ENCODE measurements at places on chromosomes 7 and 10.

DNA sequence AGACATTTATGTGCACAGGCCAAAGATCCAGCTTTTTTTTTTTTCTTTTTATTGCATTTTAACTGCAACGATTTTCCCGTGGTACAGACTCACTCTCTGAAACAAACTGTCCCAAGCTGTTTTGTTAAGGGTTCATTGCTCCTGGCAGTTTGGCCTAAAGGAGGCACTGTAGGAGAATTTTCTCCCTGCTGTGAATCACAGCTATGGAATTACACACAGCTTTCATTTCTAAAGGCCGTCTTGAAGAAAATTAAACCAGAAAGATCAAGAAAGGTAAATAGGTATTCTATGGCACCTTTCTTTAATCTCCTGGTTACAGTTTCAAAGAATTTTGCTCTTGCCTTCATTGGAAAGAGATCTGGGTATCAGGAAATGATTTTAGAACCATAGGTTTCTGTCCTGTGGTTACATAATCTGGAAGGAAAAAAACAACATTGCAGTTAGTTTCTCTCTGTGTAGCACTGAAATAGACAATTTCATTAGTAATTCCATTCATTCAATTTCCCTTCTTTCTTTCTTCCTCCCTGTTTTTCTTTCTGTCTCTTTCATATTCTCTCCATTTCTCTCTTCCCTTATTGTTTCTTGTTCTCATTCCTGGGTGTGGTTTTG, 51.2 kb downstream of the PDK4 start:
- no peak for DNase-seq

- DNase-seq: no peak
Observed at GRCh38 chr7:3568516-3568915, 267.5 kb downstream of the SDK1 start.

DNA sequence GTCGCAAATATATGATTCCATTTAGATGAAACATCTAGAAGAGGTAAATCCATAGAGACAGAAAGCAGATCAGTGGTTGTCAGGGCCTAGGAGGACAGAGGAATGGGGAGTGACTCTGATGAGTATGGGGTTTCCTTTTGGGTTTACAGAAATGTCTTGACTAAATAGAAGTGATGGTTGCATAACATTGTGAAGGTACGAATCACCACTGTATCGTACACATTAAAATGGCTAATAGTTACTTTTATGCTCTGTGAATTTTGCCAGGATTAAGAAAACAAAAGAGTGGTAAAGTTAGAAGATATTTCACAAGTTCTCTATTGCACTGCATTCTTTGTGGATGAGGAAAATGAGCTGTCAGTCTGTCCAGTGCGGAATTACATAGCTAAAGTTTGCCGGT, 407.4 kb downstream of the KCNMA1 start:
- DNase-seq: no peak

DNA sequence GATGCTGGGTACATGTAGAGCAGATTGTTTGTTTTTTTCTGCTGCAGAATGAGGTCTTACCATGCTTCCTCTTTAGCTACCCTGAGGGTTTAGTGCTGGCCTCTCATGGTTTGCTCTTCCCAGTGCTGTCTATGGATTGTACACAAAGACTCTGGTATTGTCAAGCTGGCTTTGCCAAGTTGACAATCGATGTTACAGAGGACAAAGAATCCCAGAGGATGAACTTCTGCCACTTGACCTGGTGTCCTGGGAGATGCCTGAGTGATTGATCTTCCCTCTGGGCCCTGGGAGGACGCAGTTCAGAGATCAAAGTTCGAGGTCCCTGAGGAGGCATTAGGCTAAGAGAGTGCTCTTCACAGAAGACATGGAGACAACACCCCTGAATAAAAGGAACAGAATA, 865.4 kb downstream of the CCSER2 start:
- no peak for DNase-seq

DNA sequence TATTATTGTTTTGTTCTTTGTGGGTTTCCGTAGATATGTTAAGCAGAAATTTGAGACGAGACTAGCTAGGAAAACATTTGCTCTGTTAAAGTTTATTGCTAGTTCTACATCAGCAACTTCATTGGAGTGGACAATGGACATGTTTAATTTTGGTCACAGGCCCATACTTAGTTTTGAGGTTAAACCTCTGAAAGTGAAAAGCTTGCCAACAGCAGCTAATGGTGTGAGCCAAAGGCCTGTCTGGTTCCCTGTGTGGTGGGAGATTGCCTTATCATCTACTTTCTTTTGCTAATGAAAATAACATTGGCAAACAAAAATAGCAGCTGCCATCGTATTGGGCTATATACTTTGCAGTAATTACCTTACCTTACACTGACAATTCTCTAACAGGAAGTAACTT, 388.4 kb upstream of the FZD8 start:
- DNase-seq: no peak

GRCh38 chr10:3169271-3169670, 3.3 kb downstream of the PITRM1 start:
- DNase-seq: no peak

DNA sequence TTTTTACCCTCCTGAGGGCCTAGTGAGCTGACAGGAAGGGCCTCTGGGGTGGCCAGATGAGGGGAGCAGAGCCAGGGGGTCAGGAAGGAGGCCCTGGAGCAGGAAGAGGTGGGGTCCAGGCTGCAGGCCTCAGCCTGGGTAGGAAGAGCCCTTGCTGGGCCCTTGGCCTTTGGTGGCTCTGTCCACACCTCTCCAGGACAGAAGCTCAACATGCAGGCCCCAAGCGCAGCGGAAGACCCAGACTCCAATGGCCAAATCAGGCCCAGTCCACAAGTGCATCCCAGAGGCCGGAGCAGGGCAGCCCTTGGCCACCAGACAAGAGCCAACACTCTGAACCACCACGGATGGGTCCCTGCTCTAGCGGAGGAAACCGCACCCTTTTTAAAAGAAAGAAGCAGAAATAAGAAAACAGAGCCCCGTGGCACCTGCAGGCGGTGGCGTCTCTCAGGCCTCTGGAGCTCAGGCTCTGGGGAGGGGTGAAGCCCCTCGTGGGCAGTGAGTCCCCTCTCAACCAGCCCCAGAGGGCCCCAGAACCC, 52.8 kb downstream of the FOXL3 start:
- no peak for DNase-seq

DNA sequence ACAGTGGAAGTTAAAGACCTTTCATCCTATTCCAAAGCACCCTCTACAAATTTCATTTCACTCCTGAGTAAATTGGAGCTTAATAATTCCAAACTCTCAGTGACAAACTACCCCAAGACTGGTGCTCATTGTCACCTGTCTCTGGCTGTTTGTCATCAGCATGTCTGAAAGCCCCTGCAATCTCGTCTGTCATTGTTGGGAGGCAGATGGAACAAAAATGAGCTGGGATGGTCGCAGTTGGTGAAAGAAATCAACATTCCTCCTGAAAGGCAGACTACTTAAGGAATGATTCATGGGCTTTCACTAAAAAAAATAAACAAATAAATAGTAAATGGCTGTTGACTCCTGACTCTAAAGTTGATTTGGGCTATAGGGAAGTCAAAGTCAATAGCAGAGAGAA, 69.7 kb upstream of the PALS2 start:
- DNase-seq: no peak

DNA sequence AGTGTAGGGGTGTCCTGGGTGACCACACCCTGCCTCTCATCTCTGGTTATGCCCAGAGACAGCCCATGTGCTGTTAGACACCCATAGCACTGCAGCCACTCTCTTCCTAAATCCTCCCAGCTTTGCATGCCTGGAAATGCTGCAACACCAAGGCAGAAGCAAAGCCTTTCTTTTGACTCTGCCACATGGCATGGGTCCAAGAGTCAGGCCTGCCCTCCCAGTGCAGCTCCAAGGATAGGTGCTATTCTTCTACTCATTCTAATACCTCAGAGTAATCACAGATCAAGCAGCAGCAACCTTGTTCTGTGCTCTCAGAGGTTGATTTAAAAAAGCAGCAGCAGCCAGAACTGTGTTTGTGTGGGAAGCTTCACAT, 23.4 kb downstream of the FRMPD2 start:
- DNase-seq: no peak

GRCh38 chr10:490891-491571, 198.4 kb downstream of the DIP2C start:
- no peak for DNase-seq

DNA sequence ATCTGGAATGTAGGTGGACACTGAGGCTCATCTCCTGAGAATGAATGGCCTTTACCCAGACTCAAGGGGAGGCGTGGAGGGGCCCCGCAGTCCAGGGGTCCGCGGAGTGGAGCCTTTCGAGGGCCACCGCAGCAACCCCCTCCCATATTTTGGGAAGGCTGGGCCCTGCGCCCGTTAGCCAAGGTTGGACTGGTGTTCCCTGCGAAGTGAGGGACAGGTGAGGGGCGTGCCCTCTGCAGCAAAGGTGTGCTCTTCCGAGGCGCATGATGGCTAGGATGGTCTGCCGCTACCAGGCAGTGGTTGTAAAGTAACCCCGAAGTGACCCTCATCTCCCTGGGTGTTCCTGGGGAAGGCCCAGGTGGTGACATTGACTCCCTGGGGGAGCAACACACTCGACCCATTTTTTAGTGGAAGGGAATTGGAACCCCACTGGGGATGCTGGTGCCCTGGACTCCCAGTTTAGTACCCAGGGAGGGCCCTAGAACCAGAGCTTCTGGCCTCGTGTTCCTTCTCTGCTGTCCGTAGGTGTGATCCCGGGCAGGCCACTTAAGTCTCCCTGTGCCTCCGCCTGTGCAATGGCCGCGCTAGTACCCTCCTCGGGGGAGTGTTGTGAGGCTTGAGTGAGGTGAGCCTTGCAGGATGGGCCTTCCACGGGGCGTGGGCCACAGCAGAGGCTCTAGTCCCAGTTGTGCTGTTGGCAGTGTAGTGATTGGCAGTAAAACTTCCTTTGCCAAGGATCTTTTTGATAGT, 779 bp downstream of the FAM241B start:
- DNase-seq: no peak

- no peak for DNase-seq
Observed at GRCh38 chr7:73899731-73900142, 38.8 kb downstream of the TMEM270 start.

DNA sequence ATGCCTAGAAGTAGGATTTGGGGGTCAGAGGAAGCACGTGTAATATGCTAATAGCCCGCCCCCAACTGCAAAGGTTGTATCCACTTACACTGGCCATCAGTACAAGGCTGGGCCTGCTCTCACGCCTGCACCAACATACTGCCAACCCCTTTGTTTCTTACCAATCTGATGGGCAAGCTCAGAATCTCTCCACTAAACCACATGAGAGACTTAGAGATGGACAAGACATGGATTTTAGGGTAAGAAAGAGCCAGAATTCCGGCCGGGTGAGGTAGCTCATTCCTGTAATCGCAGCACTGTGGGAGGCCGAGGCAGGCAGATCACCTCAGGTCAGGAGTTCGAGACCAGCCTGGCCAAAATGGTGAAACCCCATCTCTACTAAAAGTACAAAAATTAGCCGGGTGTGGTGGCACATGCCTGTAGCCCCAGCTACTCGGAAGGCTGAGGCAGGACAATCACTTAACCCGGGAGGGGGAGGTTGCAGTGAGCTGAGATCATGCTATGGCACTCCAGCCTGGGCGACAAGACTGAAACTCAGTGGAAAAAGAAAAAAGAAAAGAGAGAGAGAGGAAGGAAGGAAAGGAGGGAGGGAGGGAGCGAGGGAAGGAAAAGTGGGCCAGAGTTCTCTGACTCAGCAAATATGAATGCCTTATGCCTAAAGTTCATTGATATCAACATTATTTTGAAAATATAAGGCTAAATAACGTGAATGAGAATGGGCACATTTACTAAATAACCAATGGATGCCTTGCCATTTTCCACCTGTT, 162.2 kb downstream of the SLIT1 start:
- DNase-seq: no peak

GRCh38 chr10:31678575-31679516, 249.8 kb downstream of the ARHGAP12 start:
- DNase-seq: no peak

GRCh38 chr7:23275912-23276311, 23.2 kb upstream of the MALSU1 start:
- no peak for DNase-seq

- no peak for DNase-seq
Observed at GRCh38 chr7:107659666-107660065, 962 bp upstream of the SLC26A4 start.

DNA sequence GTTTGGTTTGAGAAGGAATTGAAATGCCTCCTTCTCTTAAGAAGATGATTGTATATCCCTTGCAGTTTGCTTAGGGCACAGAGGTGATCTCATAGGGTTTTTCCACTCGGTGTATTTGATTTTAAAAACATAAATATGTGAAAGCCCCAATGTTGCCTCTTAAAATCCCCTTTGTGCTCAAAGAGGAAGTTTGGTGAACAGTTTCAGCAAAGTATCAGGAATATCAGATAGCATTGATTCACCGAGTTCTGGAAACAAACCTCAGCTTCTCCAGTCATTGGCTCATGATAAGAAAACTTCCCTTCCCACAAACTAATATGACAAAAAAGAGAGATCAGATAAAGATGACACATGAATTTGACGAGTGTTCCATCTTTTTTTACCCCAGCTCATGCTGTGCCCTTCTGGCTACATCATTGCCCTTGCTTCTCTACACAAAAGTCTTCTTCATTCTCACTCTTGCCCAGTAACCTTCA, 20.1 kb upstream of the SMNDC1 start:
- DNase-seq: no peak

DNA sequence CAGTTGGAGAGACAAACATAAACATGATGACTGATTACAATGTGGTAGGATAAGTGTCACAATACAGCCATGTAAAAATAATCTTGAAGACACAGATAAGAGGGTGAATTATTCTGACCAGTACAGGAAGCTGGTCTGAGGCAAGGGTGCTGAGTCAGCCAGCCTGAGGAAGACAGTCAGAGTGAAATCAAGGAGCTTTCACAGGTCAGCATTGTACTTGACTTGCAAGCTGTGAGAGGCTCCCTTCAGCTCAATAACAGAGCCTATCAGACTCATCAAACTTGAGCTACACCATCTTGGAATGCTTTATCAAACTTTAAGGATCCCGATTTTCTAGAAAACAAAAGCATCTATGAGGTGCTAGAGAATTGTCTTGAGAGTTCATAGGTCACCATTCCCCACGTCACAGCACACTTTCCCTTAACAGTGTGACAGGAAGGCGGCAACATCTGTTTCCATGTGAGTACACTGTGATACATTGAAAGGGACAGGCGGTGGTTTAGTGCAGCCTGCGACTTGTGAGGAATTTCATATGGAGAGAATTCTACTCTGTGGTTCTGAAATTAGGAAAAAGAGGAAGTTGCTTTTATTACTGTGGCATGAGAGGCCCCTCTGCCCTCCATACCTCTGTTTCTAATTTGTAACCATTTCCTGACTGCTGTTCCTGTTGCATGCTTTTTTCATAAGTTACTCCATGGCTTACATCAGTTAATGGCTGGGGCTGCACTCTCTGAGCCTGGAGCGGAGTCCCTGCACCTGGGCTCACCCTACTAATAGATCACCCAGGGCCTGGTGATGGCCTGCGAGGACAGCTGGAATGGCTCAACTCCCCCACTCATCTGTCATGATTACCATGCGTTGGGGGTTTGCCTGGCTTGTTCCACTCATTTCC, 417.1 kb downstream of the SUGCT start:
- DNase-seq: peak; percentile 65
